GM19239 (cell line): ENCODE measurements at places on chromosomes 13 and 19.

DNA sequence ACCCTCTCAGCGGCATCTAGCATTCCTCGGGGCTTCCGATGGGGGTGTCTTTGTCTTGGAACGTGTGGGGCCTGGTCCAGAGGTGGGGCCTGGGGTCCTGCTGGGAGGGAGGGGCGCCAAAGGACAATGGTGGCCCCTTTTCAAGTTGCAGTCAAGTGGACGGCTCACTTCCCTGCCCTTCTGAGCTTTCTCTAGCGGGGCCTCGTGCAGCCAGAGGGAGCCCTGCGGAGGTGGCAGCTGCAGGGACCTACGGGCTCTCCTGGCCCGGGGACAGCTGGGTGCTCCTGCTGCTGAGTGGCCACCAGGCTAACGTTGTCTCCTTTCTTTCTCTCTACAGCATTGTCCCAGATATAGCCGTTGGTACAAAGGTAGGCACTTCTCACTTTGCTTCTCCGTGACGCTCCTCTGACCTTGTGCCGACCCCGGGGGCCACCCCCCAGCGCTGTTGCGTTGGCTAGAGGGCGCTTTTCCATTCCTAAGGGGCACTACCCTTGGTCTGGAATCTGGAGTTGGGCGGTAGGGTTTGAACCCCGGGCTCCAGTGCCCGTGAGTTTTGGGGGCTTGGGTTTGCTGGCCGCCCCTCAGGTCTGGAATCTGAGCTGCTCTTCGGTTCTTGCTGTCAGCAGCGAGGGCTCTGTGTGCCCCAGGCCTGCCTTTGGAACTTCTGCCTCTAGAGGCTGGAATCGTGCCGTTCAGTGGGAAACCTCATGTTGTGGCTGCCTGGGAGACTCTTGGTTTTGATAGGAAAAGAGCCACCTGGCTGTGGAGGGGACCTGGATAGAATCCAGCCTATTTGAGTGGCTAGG, 2.0 kb downstream of the PTBP1 start:
- no peak for DNase-seq

GRCh38 chr19:6802336-6803035, 30.0 kb downstream of the VAV1 start:
- DNase-seq: no peak

- DNase-seq: no peak
Observed at GRCh38 chr13:106415442-106415841, 120.0 kb downstream of the EFNB2 start.

- no peak for DNase-seq
Observed at GRCh38 chr19:50750010-50750409, 20.3 kb upstream of the GPR32 start.

GRCh38 chr13:46615888-46616531, 63.0 kb downstream of the LRCH1 start:
- no peak for DNase-seq

DNA sequence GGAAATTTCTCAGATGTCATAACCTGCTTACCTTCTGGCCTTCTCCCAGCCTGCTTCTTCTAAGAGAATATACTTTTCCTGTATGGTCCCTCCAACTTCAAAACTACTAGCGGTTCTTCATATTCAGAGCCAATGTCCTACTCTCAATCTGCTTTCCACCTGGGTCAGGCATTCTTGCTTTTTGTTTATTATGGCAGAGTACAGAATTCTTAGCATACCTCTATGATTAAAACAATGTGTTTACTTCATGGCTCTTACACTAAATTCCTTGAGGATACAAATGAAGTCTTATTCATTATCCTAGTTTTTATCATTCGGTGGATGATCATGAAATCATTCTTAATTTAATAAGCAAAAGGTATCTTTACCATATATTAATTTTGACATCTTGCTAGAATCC, 484.2 kb upstream of the SLITRK1 start:
- no peak for DNase-seq

DNA sequence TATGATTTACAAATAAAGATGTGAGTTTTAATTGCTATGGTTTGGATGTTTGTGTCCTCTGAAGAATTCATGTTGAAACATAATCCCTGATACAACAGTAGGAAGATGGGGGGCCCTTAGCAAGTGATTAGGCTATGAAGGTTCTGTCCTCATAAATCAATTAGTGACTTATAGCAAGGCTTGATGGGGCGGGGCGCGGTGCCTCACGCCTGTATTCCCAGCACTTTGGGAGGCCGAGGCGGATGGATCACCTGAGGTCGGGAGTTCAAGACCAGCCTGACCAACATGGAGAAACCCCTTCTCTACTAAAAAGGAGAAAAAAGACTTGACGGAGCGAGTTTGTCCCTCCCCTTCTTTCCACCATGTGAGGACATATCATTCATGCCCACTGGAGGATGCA, 2486.5 kb upstream of the PCDH20 start:
- DNase-seq: no peak

DNA sequence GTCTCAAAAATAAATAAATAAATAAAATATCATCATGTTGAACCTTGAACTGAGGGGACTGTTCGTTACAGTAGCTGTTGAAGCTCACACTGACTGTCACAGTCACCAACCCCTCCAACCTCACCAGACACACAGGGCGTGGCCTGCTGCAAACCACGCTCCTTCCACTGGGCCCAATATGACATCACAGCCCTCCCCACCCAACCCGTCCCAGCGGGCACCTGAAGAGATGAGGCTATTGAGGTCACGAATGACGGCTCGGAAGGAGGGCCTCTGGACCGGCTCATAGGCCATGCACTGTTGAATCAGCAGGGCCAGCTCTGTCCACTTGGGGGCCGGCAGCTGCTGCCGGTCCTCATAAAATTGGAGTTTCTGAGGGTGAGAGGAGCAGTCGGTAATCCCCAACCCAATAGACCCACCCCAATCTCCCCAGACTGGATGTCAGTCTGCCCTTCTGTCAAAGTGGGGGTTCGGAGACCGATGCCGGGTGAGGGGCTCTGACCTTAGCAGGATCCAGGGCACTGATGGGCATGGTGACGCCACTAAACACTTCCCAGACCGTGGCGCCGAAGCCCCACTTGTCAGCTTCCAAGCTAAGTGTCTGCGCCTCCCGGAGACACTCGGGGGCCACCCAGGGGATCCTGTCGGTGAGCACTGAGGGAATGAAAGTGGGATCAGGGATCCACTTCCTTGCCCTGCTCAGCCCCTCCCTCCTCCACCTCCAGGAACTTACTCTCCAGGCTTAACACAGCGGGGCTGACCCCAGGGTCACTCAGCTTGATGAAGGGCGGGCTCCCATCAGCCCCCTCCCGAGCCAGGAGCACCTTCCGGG, 13.2 kb downstream of the JAK3 start:
- DNase-seq: no peak

- DNase-seq: no peak
Observed at GRCh38 chr13:110981379-110981778, 66.5 kb upstream of the ANKRD10 start.

- DNase-seq: no peak
Observed at GRCh38 chr13:103945836-103946235, 879.6 kb upstream of the SLC10A2 start.

DNA sequence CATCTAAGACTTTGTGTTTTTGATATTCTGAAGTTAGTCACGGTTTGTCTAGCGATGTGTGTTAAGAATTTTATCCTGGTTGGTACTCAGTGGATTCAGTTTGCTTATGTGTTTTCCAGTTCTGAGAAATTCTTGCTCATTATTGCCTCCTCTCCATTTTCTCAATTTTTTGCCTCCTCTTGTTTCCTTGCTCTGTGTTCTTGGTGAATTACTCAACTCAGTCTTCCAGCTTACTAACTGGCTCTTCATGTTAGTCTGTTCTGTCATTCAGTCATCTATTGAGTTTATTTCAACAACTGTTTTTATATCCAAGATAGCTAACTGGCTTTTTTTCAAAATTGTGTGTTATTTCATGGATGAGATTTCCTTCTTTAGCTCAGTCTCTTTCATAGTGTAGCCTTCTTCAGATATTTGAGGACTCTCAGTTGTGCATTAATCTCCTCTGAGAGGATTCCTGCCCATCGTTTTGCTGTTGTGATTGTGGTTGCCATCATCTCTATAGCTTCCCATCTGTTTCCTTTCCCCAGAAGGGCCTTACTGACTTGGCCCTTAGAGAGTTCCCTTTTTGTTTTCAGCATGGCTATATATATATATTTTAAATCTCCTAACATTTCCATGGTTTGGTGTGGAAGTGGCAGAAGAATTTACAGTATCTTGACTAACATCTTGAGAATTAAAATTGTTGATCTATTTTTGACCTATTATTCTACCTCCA, 6.2 kb downstream of the SETDB2 start:
- no peak for DNase-seq

DNA sequence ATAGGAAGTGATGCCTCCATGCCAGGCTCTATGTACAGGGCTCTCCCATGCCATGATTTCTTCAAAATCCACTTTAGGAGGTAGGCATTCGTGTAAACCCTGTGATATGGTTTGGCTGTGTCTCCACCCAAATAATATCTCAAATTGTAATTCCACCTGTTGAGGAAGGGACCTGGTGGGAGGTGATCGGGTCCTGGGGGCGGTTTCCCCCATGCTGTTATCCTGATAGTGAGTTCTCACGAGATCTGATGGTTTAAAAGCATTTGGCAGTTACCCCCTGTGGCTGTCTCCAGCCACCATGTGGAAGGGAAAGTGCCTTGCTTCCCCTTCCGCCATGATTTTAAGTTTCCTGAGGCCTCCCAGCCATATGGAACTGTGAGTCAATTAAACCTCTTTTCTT, 8.1 kb downstream of the SARS2 start:
- DNase-seq: no peak

DNA sequence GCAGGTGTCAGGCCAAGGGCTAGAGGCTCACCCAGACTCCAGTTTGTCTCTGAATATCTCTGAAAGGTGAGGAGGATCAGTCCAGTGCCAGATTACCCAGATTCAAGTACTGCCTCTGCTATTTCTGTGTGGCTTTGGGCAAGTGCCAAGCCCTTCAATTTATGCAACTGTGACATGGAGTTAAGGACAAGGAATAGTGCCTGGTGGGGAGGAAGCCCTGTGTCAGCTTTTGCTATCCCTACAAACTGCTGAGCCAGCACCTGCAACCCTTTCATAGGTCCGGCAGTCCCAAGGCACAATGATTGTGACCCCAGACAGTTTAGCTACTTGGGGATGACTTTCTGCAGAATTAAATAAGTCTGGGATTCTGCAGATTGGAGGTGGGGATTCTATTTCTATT, 123.0 kb downstream of the KL start:
- no peak for DNase-seq

- DNase-seq: no peak
Observed at GRCh38 chr13:20778311-20778710, 4.5 kb upstream of the EEF1AKMT1 start.

DNA sequence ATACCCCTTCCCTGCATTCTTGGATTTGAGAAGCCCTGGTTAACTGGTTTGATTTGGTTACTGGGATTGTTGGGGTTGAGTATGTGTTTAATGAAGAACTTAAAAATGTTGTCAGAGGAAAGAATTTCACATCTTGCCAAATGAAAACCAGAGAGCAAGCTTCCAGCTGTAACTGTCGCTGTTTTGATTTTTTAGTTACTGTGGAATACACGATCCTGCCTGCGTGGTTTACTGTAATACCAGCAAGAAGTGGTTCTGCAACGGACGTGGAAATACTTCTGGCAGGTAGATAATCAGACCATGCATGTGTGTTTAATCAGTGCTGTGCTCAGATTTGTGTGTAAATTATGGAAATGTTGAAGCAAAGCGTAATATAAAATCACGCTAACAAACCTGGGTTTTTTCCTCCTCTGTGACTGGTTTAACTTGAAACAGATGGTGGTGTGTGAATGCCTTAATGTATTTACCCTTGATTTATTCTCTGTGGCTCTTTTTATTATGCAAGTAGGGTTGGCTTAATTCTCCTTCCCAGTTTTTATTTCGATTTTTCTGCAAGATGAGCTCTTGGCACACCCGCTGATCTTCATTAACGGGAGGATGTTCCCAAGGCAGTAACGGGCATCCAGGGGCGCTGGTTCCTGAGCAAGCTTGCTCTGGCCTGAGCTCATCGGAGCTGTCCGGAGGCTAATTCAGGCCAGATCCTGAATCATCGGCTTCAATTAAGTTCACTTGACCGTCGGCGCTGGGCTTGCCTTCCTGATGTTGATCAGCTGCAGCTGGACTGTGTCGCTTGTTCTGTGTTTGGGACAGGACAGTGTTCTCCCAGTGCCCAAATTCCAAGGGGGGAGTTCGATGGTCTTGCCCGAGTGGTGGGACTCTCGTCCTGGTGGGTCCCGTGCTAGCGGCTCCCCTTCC, 16.0 kb downstream of the UPF1 start:
- DNase-seq: no peak

GRCh38 chr19:33687481-33688170, 65.9 kb downstream of the CHST8 start:
- no peak for DNase-seq

GRCh38 chr13:51364404-51365008, 25.0 kb downstream of the SERPINE3 start:
- no peak for DNase-seq

GRCh38 chr13:64248371-64249065, 2832.9 kb upstream of the PCDH20 start:
- no peak for DNase-seq

DNA sequence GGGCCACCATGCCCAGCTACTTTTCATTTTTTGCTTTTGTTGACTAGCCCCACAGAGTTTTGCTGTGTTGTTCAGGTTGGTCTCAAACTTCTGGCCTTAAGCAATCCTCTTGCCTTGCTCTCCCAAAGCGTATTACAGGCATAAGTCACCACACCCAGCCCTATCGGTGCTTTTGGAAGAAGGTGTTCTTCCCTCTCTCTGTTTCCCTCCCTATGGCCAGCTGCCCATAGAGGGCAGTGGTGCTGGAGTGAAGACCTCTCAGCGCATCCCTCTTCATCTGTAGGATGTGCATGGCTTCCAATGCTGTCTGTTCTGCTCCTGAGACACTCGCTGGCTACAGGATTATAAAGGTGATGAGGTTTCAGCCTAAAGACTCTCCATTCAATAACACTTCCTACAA, 1.3 kb upstream of the CD22 start:
- DNase-seq: no peak

DNA sequence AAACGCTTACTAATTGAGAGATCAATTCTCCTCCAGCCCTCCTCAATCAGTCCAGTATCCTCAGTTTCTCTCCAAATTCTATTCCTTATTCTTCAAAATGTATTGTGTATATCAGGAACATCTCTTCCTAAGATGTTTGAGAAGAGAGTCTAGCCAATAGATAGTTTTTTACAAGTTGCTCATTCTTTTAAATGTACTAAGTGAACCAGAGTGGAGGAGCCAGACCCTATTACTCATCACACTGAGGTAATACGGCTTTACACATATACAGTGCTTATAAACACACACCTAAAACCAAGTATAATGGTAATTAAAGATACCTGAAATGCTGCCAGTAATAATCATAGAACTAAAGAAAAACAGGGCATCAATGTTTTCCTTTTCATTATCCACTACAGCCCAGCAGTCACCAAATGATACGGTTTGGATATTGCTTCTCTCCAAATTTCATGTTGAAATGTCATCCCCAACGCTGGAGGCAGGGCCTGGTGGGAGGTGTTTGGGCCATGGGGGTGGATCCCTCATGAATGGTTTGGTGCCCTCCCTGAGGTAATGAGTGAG, 45.2 kb upstream of the HMGB1 start:
- DNase-seq: no peak

- DNase-seq: no peak
Observed at GRCh38 chr13:30340331-30341250, 33.2 kb upstream of the KATNAL1 start.

- DNase-seq: no peak
Observed at GRCh38 chr19:36210497-36210896, 4.0 kb downstream of the ZNF565 start.
